ENCODE measurements at places on chromosomes 13 and 19.
A peak's percentile ranks its signal among the peaks of the same experiment; 100 is the strongest.

GRCh38 chr13:113205428-113205931 is 3.0 kb downstream of the PCID2 start:
- no peak for DNase-seq

- no peak for DNase-seq
Measured at GRCh38 chr13:23510544-23510916, 59.7 kb upstream of the TNFRSF19 start.

- peak; percentile 76 for DNase-seq
Measured at GRCh38 chr19:1076951-1077350, 10.0 kb downstream of the ARHGAP45 start.

GRCh38 chr19:1384085-1384462 is 367 bp downstream of the NDUFS7 start:
- DNase-seq = no peak

- no peak for DNase-seq
Measured at GRCh38 chr13:30128095-30128494, 179.3 kb downstream of the KATNAL1 start.

DNA sequence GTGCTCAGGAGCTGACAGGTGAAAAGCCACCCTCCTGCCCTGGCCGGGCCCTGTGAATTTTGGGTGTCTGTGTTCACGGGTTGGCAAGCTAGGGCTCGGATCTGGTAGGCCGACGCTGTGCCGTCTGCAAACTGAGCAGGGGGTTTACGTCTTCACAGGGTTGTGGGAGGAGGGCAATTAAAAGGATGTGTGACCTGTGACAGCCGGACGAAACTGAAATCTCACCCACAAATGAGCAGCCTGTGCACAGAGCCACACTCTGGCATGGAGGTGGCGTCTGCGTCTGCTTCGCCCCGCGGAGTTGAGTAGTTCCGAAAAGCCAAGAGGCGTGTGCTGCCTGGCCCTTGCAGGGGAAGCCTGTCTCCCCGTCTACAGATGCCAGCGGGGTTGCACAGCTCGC is 117.3 kb downstream of the KDM4B start:
- DNase-seq = no peak

DNA sequence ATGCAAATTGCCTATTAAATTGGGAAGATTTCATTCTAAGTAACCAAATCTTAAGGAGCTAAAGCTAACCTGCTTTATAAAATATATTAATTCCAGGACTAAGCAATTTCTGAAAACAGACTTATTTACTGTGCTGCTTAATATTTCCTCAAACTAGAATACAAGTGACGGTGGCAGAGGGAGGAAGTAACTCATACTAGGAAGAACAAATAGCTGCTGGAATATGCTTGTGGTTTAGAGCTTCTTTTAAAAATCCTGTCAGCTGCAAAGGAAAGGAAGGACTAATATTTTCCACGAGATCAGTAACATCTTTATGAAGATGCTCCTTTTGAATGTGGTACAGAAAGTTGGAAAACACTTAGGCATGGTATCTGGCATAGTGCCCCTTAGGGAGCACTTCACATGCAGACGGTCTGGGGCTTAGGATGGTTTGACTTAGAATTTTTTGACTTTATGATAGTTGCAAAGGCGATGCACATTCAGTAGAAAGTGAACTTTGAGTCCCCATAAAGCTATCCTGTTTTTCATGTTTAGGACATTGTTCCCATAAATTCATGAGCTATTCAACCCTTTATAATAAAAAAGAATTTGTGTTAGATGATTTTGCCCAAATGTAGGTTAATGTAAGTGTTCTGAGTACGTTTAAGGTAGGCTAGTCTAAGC is 3.4 kb upstream of the HNRNPA1L2 start:
- DNase-seq = no peak

GRCh38 chr19:38162632-38163031 is 61.4 kb downstream of the DPF1 start:
- no peak for DNase-seq

- no peak for DNase-seq
Measured at GRCh38 chr19:33676999-33677665, 55.4 kb downstream of the CHST8 start.

- no peak for DNase-seq
Measured at GRCh38 chr13:28705461-28706083, 13.2 kb downstream of the SLC46A3 start.

GRCh38 chr19:7550169-7550770 is 14.8 kb downstream of the PNPLA6 start:
- no peak for DNase-seq

DNA sequence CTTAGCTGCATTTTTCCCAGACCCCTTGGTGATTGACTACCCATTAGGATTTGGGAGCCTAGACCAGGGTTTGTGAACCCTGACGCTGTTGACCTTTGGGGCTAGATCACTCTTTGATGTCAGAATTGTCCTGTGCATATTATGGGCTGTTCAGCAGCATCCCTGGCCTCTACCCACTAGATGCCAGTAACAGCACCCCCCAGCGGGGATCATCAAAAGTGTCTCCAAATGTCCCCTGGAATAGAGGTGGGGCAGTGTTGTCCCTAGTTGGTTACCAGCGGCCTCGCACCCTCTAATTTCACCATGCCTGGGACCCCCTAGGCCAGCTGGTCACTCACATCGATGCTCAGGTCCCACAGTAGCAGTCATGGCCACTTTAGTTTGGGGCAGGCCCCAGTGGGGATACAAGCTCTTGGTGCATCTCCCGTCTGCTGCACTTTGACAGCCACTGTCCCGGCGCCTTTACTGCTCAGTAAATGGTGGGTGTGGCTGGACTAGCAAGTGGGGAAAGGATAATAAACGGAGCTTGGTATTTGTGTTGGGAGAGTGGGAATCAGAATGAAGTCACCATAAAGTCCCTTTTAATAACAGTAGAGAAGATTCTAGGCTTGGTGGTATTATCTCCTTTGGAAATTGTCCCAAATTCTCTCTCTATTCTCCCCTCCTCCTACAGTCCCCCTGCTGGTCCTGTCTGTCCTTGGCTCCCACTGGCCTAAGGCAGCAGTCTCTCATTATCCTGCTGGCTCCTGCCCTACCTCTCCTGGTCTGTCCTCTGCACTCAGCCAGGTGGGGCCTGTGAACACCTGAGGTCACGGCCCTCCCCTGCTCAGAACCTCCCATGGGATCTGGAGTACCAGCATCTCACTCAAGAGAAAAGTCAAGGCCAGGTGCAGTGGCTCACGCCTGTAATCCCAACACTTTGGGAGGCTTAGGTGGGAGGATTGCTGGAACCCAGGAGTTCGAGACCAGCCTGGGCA is 80.6 kb downstream of the SIPA1L3 start:
- no peak for DNase-seq

DNA sequence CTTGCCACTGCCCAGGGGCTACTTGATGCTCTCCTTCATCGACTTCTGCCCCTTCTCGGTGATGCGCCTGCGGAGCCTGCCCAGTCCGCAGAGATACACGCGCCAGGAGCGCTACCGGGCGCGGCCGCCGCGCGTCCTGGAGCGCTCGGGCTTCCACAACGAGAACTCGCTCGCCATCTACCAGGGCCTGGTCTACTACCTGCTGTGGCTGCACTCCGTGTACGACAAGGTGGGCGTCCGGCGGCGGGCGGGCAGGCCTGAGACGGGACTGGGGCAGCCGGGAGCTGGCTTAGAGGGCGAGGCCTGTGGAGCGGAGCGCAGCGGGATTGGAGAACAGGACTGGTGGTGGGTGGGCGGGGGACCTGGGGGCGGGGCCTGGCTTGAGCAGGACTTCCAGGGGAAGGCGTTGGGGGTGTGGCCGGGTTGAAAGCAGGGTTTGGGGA is 12.7 kb upstream of the PSMD8 start:
- no peak for DNase-seq

GRCh38 chr19:55297267-55297666 is 13.5 kb downstream of the BRSK1 start:
- no peak for DNase-seq

- no peak for DNase-seq
Measured at GRCh38 chr13:45544520-45544919, 71.0 kb downstream of the ERICH6B start.

GRCh38 chr13:73910733-73911132 is 223.5 kb downstream of the KLF12 start:
- no peak for DNase-seq

- DNase-seq = no peak
Measured at GRCh38 chr19:48856921-48857320, 11.5 kb downstream of the PLEKHA4 start.

DNA sequence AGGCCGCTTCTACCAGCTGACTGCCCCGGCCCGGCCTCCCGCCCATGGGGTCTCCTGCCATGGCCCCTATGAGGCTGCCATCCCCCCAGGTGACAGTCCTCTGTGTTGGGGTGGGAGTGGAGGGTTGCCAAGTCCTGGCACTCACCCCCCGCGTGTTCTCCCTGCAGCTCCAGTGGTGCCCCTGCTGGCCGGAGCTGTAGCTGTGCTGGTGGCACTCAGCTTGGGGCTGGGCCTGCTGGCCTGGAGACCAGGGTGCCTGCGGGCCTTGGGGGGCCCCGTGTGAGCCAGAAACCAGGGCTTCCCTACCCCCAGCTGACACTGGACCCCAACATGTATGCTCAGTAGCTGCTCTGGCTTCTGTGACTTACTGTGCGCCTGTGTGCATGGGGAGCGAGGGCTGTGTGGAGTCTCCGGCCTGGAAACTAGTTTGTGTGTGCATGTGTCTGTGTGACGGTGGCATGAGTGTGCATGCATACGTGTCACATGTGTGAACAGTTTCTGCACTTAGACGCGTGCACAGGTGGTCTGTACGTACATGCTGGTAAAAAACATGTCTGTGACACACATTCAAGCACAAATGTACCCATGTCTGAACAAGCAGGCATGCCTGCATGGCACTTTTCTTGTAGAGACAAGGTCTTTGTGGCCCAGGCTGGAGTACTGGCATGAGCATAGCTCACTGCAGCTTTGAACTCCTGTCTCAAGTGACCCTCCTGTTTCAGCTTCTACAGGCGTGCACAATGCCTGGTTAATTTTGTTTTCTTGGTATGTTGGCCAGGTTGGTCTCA is 4.9 kb downstream of the ACP4 start:
- no peak for DNase-seq

- DNase-seq = no peak
Measured at GRCh38 chr19:48290401-48290770, 20.5 kb downstream of the ZNF114 start.

GRCh38 chr19:43713208-43713607 is 2.7 kb upstream of the IRGC start:
- DNase-seq = no peak

GRCh38 chr13:106918557-106918860 is 350.6 kb upstream of the ARGLU1 start:
- DNase-seq = no peak

- DNase-seq = no peak
Measured at GRCh38 chr19:18500376-18500775, 21.5 kb downstream of the ELL start.

DNA sequence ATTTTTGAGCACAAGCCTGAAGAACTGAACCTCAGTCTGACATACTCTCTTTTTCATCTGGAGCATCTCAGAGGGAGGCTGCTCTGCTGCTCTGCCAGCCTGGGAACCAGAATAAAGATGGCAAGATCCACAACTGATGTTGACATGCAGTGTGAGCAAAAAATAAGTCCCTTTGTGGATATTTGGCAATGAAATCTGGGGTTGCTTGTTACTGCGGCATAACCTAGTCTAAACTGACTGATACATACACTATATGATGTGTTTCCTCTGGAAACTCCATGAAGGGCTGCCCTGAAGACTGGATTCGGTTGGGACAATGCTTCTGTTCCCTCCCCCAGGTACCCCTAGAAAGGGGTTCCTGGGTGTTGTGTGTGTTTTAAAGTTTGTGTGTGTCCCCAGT is 106.7 kb downstream of the IER2 start:
- DNase-seq = no peak

DNA sequence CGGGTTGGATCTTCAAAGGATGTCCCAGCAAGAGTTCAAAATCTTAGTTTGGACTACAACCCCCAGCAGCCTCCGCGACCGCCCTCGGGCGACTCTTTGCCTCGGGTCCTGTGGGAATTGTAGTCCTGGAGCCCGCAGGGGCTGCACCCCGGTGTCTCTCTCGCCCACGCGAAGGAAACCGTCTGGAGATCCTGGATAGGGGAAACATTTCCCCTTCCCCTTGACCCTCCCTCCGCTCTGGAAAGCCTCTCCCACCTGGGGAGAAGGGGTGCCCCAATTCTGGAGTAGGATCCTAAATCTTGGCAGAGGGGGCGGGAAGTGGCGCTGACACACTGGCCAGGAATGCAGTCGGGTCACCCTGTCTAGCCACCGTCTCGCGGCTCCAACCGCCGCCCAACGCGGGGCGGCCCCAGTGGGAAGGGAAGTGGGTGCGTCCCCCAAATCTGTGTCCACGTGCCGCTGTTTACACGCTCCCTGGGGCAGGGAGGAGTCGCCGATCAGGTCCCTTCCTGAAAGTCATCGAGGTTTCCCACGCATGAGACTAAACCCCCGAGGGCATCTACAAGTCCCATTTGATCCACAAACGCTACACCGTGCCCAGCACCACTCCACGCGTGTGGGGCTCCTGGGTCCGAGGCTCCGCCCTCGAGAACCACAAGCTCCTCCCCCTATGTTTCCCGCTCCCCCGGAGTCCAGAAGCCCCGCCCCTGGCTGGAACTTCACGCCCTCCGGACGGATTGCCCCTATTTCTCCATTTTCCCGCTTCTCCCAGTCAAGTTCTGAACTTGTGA is 761 bp upstream of the PPP1R13L start:
- peak; percentile 60 for DNase-seq

- DNase-seq = peak; percentile 31
Measured at GRCh38 chr19:52453324-52454094, at the start of gene ZNF578. ZNF578 (plus strand) TSS chr19:52453553; CDS start chr19:52501846, 48,293 bp downstream.

DNA sequence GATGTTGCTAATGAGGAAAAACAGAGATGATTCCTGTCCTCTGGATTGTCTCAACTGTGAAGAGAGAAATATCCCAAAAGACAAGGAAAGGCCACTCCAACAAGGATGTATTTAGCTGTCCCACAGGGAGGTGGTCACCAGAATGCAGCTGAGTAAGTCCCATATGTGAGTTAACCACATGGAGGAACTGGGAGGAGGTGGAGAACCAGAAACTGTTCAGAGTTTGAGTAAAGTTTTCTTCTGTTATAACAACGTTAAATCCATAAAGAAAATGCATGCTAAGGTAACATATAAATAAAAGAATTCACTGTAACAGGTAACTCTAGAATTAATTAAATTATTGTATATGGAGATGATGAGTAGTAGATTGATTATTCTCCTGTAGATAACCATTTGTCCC is 5.3 kb downstream of the ZNF763 start:
- no peak for DNase-seq

Data from stimulated activated CD4-positive, alpha-beta T cell treated with anti-CD3 and anti-CD28 coated beads, Interleukin-1b, Interleukin-23, amount 100 ng/mL, for 1 hour (primary cell).